ENCODE measurements at places on chromosomes 11 and 22.

- ATAC-seq, result peak; percentile 31
Measured at GRCh38 chr22:30326255-30326705, 461 bp downstream of the TBC1D10A start.

DNA sequence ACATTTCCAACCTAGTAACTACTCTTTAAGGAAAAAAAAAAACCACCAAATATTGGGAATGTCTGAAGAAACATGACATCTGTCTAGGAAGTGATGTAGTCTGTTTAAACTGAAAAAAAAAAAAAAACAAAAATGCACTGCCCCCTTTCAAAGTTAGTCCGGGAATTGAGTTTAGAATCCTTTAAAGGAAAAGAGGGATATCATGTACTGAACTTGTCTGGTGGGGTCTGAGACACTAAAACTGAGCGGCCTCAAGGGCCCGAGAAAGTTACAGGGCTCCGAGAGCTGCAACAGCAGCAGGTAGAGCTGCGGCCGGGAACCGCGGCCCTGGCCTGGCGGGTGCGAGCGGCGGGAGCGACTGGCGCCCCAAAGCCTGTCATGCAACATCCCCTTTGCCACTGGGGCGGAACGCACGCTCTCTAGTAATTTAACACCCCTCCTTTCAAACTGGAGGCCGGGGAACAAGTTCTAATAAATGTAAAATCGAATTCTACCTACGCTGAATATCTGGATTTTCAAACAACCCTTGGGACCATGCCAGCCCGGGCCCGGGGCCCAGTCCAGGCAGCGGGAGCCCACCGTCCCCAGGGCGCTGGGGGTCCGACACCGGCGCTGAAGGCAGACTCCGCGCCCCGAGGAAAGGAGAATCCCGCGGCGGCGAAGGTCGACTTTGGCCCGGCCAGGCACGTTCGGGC, 736 bp downstream of the RDX start:
- ATAC-seq, result peak; percentile 66

DNA sequence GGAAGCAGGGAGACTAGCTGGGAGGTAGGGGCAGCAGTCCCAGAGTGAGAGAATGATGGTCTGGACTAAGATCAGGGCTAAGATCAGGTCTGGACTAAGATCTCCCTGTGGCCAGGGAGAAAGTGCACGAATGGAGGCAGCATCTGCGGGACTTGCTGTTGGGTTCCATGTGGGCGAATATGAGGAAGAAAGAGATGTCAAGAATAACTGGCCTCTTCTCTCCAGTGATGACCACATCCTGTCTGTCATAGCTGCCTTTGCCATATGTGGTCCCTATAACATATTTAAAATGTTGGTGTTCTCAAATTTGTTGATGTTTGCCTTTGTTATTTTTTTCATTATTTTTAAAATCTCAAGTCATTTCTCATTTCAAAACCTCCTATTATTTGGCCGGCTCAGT, 27.4 kb upstream of the CXCR5 start:
- ATAC-seq, result no peak

- no peak for ATAC-seq
Measured at GRCh38 chr11:110089617-110090282, 3.4 kb upstream of the ZC3H12C start.

DNA sequence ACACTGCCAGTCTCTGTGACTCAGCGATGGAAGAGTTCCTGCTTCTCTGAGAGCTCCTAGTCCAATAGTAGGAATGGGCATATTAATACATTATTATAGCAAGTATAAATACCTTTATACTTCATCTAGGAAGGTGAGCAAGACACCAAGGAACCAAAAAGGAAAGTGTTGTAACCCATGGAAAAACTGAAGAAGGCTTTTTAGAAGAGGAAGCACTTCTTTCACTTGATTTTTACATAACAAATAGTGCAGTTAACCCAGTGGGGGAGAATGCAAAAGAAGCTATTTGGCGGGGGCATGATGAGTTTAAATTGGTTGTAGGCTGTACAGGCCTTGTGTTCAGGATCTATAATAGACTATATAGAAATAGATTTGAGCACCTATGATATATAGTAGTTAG, 31.2 kb upstream of the C11orf87 start:
- ATAC-seq, result no peak

GRCh38 chr11:121385688-121386087, 66.4 kb upstream of the SORL1 start:
- no peak for ATAC-seq

- no peak for ATAC-seq
Measured at GRCh38 chr11:44621784-44622183, 56.3 kb downstream of the CD82 start.

GRCh38 chr11:8686325-8686724, 3.7 kb downstream of the RPL27A start:
- no peak for ATAC-seq

DNA sequence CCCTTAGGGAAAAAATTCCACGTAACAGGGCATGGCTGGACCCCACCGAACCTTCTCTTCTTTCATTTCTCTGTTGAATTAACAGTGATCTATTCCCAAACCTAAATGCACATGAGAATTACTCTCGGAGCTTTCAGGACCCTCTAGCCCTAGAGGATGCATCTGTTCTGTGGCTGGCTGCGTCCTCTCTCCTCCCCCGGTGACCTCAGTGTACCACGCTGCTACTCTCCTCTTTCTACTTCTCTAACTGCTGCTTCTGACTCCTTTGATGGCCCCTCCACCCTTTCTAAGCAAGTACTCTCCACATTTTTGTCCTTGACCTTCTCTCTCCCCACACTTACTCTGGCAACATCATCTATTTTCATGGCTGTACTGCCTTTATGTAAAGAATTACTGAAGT, 12.1 kb upstream of the APOA1 start:
- no peak for ATAC-seq

DNA sequence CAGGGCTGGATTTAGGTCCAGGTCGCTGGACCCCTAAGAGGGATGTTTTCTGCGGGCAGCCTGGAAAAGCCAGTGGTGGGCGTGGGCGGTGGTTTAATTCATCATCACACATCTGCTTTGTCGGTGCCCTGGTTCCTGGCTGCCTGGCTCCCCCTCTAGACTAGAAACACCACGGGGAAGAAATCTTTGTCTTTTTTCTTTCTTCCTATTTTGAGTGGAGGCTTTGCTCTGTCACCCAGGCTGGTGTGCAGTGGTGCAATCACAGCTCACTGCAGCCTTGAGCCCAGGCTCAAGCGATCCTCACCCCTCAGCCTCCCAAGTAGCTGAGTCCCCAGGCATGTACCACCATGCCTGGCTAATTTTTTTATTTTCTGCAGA, 86.6 kb upstream of the LINC01488 start:
- ATAC-seq, result no peak

DNA sequence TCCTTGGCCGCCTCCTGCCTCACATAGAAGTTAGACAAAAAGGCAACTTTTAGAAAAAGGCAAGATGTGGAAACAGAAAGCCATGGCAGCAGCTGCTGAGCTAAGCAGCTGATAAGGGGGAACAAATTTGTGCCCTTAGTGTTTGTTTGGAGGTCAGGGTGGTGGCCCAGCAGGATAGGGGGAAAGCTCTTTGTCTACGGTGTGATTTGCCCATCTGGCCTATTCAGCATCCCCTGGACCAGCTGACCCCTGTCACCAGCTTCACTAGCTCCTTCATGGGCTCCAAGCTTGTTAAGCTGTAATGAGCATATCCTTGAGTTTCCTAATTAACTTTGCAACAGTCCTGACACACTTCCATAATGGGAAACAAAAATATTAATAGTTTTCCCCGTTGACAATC, 5.9 kb upstream of the ME3 start:
- no peak for ATAC-seq

- no peak for ATAC-seq
Measured at GRCh38 chr11:84655712-84656111, 971.4 kb downstream of the DLG2 start.

DNA sequence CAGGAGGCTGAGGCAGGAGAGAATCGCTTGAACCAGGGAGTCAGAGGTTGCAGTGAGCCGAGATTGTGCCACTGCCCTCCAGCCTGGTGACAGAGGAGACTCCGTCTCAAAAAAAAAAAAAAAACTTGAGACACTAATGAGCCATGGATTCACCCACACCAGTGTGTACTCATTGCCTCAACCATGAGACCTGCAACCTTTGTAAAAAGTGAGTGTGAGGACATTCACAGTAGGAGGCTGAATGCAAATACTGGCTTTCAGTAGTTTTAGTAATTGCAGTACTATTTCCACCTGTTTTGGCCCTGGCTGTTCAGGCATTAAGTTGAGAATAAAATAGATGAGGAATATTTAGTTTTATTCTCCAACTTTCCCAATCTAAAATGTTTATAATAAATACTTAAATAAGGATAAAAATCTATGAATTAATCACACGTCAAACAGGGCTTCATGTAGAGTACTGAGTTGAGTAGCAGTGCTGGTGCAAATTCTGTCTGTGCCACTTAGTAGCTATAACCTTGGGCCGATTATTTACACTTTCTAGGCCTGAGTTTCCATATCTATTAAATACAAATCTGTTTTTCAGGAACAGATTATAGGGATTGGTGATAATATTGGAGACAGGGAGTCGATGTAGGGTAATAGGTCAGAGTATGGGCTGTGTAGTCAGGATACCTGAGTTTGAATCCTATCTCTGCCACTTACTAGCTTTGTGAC, 72.8 kb downstream of the PPP2R1B start:
- ATAC-seq, result no peak

GRCh38 chr11:19803506-19803998, 90.9 kb downstream of the NAV2 start:
- ATAC-seq, result no peak

DNA sequence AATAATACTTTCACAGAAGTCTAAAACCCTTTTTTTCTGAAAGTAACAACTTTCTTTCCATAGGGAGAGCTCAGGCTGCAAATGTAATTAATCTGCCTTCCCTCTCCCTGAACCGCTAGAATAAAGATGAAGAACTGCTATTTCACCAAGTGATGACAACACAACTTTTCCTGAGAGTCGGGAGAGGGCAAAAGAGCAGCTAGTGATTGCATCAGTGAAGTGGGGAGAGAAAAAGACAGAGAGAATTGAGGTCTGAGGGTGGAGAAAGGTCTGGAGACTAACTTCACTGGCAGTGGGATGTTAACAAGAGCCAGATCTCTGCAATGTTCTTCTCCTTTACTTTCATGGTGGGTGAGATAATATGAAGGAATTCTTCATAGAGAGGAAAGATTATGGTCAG, 10.9 kb upstream of the MPEG1 start:
- no peak for ATAC-seq

- no peak for ATAC-seq
Measured at GRCh38 chr11:66688561-66689534, 11.2 kb upstream of the RBM4B start.

DNA sequence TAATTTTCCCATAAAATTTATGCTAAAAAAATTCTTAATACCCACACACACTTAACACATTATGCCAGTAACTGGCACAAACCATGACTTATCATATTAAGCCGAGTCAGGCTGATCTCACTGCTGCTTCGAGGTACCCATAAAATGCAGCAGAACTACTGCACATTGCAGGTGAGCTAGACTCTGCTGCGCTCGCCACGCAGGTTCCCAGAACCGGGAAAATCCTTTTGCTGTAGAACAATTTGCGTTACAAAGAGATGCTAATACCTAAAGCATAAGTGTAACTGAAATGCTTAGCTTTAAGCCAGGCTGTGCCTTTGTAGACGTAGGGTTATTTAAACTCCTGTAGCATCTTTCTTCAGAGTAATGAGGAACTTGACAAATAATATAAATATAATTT, 200.3 kb downstream of the MSANTD4 start:
- ATAC-seq, result no peak

DNA sequence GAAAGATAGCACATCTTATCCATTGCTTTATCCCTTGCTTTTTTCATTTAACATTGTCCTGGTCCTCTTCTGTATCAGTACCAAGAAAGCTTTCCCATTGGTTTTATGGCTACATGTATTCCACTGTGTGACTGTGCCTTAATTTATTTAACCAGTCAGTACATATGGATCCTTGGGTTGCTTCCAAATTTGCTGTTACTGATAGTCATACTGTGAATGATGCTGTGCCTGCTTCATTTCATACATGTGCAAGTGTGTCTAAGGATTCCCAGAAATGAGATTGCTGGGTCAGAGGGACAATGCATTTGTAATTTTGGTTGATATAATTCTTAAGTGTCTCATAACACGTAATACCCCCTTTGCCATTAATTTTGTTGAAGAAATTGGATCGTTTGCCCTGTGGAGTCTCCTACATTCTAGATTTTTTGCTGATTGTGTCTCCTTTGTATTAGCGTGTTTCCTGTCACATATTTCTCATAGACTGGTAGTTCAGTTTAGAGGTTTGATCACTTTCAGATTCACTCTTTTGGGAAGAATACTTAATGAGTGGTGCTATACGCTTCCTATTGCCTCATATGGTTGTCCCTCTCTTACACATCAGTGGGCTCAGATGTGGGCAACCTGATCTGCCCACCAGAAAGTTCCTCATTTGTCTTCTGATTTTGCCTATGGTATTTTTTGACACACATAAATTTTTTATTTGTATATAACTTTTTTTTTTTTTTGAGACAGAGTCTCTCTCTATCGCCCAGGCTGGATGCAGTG, 35.3 kb downstream of the MYBPC3 start:
- peak; percentile 49 for ATAC-seq

- no peak for ATAC-seq
Measured at GRCh38 chr11:65329478-65329877, 4.2 kb upstream of the DPF2 start.

DNA sequence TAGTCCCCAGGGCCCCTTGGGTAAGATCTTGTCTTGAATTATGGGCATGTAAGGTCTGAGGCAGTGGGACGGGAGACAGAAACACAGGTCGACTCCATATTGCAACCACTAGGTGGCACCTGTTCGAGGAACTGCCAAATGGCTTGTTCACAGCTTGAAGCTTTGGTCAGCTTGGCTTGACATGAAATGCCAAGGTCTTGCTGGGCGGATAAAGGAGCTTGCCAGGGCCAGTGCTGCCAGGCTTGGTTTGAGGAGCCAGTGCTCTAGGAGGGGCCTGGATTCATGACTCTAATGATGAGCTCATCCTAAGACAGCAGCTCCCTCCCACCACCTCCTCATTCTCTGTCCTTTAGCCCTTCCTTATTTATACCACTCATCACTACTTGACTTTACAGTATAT, 11.9 kb upstream of the NRIP3 start:
- ATAC-seq, result peak; percentile 61

DNA sequence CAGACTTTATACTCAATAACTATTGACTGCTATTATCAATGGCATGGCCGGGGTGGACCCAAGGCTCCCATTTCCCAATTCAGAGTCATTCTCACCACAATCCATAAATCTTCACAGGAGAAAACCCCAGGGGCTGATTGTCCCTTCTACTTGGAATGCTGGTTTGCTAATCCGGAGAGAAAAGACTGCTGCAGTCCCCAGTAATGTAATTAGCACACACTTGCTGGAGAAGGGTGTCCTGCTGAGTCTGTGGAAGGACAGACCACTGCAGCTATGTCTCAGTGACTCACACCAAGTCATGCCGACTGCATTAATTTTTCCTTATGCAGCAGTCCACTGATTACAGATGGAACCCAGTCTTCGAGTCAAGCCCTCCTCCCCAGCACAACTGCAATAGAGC, 5.9 kb upstream of the ETS1 start:
- ATAC-seq, result no peak

Measured in activated CD4-positive, CD25-positive, alpha-beta regulatory T cell treated with anti-CD3 and anti-CD28 coated beads, Interleukin-2, amount 50 U/mL, for 24 hours (primary cell).